Kidney glomerular epithelial cell (primary cell): ENCODE measurements at places on chromosomes 11 and 22.

- no peak for DNase-seq
Measured at GRCh38 chr22:49877642-49878041, 24.0 kb downstream of the ZBED4 start.

DNA sequence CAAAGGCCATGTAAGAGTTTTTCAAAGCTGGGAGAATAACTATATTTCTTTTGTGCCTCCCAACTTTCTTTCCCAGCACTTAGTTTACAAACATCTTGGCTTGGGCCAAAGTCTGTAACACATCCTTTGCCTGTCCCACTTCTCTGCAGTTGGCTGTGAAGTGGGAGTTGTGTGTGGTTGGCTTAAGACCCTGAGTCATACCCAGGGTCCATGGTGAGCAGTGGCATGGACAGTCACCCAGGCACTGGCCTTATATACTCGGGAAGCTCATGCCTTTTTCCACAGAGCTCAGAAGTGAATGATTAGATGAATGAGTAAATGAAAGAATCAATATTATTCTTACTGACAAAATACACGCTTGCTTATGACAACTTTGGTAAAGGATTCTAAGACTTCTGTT is 231.4 kb downstream of the BLID start:
- no peak for DNase-seq

- DNase-seq = no peak
Measured at GRCh38 chr22:46770726-46771125, 8.3 kb downstream of the TBC1D22A start.

DNA sequence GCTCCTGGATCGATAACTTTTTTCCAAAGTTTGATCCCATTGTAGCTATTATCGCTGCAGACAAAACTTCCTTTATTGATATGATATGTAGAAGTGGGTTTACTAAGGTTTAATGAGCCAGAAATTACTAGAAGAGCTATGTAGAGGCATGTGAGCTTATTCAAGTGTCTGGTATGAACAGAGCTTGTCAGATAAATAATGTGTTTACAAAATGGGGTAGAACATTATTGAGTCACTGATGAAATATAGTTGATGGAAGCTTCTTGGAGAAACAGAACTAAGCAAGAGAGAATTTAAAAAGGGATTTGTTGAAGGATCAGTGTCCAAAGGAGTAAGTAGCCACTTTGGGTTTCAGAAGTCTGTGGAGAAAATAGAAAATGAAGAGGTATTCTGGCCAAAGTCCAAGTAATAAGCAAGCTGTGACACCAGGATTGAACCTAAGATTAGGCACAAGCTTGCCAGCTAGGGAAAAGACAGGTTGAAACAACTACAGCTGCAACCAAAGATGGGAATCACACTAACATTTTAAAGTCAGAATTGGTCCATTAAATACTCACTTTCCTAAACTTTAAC is 104.3 kb downstream of the MAML2 start:
- DNase-seq = no peak

GRCh38 chr22:38452373-38453065 is 2.5 kb downstream of the KCNJ4 start:
- no peak for DNase-seq

DNA sequence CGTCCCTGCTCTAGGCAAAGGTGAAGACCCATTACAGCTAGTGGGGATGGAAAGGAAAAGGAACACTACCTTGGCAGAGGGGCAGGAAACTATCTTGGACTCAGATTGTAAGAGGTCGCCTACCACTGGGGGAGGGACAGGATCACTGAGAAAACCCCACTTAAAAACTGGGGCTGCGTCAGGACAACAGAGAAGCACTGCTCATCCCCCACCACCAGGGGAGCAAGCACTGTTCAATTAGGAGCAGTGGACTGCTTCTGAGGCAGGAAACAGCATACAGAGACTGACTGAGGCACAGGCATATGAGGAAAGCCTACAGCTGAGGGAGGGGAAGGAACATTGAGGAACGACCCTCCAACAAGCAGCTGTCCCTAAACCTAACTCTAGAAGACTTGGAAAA is 20.8 kb upstream of the DLAT start:
- DNase-seq = no peak

GRCh38 chr11:75333807-75334140 is 17.7 kb downstream of the ARRB1 start:
- DNase-seq = no peak

- DNase-seq = peak; percentile 67
Measured at GRCh38 chr22:43230971-43231723, 44.2 kb upstream of the TTLL12 start.

GRCh38 chr22:45918459-45919370 is 58.2 kb downstream of the WNT7B start:
- peak; percentile 85 for DNase-seq

DNA sequence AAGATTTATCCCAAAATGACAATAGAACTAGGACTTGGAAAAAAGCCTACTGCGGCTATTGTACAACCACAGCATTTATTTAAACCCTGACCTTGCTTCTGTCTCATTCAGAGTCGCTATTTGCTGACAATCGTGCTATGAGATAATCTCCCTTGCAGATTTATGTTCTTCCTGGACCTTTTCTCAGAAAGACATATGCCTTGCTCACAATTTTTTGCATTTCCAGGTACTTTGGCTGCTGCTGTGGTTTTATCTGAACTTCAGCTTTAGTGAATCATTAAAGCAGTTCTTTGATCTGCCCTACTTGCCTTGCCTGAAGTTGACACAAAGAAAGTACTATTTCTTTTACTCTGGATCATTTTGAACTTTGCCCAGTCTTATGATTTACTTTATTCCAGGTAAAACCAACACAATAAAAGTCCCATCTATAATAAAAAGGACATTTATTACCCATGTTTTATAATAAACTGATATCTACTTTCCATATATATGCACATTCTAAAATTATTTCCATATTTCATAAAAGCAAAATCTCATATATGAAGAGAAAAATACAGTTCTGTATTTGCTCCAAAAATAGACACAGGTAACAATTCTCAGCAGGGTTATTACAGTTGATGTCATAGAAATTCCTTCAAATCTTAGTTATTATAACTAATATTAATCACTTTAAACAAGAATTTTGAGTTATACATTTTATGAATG is 63.4 kb upstream of the CARD18 start:
- DNase-seq = peak; percentile 46

DNA sequence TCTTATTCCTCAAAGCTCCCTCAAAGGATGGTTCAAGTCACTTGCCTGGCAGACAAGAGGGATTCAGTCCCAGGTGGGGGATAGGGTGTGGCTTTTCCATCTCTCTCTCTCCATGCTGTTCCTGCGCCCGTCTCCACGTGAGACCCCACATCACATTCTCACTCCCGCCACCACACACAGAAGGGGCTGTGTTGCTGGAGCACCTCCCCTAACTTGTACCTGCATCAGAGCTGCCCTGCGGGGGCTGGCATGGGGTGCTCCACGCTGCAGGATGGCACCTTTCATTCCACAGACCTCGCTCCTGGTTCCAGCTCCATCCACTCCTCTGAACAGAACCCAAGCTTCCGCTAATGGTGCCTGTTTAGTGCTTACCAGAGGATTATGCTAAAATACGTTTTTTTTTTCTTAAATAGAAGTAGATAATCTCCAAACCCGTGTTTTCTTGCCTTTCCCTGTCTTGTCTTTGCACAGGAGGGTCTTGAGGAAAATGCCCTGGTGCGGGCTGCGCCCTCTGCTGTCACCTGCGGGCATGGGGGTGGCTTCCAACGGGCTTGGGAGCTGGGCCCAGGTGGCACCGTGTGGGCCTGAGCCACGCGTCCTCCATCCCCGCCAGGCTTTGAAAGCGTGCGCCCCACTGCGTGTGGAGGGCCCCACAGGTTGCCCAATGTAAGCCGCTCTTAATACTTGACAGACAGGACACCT is 985.6 kb downstream of the BRD1 start:
- no peak for DNase-seq

- no peak for DNase-seq
Measured at GRCh38 chr11:59380263-59381059, 21.8 kb downstream of the OR5AN1 start.

DNA sequence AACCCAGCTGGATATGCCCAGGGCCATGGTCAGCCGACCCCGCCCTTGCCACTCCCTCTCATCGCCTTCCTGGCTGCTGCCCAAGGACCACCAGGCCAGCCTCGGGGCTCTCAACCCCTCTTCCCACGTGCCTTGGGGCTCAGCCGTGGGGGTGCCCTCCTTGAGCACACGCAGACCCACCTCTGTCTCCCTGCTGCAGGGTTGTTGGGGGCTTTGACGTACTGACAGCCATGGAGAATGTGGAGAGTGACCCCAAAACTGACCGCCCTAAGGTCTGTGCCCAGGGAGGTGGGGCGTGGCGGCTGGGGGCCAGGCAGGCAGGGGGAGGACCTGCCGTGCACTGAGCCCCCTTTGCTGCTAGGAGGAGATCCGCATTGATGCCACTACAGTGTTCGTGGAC is 28.6 kb downstream of the PPIL2 start:
- no peak for DNase-seq

DNA sequence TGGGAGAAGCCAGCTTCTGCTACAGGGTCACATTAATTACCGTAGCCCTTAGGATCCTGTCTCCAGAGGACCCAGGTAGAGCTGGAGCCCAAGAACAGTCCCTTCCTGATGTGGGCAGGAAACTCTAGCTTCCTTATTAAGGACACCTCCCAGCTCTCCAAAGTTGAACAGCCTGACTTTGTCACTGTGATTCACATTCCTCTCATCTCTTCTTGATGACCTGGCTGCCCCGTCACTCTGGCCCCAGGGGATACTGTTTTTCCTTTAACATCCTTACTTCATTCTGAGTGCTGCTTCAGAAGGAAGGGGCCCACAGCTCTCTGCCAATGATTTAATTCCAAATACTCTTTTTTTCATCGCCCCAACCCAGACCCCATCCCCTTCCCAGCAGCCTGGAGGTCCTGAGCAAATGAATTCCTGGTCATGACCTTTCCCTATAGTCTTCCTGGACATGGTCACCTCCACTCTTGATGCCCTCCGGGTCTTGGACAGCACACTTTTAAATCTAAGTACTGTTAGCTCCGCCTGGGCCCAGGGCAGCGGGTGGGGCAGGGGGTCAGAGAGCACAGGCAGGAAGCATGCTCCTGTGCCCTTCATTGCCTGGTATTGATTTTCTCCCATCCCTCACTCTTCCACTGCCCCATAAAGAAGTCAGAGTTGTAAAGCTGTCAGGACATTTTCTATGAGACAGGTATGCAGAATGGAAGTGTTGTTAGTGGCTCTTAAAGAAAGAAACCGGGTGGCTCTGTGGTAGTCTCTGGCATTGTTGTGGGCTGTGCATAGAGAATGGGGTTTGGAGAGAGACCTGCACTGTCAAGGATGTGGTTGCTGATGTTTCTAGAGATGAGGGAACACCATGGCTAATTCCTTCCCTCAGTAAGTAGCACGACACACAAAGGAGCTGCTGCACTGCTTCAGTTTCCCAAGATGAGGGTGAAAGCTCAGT is 22.3 kb upstream of the SPON1 start:
- DNase-seq = no peak

DNA sequence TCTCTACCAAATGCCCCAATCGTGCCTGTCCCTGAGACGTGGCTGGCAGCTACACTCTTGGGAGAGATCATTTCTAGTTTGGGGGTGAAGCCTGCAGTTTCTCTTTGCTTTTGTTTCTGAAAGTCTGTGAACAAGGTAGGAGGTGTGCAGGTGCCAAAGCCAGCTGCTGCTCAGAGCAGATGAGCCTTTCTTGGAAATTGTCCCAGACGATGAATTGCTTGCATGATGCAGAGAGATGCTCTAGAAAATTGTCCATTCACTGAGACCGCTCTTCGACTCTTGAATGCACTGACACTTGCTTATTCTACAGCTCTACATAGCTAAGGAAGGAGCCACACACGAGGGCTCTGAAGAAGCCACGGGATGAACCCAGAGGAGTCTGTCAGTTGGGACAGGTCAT is 225.6 kb upstream of the E2F8 start:
- DNase-seq = no peak

- no peak for DNase-seq
Measured at GRCh38 chr11:65560555-65561418, 2.6 kb upstream of the LTBP3 start.

- no peak for DNase-seq
Measured at GRCh38 chr11:84887055-84887629, 740.0 kb downstream of the DLG2 start.

- peak; percentile 12 for DNase-seq
Measured at GRCh38 chr11:122808478-122808869, 29.8 kb upstream of the CRTAM start.

- no peak for DNase-seq
Measured at GRCh38 chr11:72234920-72235319, 9.1 kb downstream of the PHOX2A start.

- no peak for DNase-seq
Measured at GRCh38 chr11:8640267-8640906, 42.1 kb downstream of the TRIM66 start.

DNA sequence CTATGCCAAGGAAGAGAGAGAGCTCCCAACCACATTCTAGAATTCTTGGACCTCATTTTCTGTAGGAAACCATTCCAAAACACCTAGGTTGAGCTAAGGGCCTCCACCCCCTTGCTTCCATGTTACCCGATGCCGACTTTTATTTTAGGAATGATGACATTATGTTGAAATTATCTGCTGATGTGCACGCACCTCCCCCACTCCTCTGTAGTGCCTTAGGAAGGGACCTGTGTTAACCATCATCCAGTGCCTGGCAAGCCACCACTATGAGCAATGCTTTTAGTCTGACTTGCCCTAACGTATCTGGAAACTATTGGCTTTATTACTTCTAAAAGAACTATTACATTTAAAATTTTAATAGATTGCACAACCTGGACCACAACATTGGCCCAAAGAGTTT is 42.1 kb downstream of the NCAPD3 start:
- no peak for DNase-seq

GRCh38 chr11:47860536-47860935 is 12.4 kb upstream of the NUP160 start:
- no peak for DNase-seq

GRCh38 chr11:64519541-64519940 is 71.5 kb upstream of the SLC22A12 start:
- DNase-seq = no peak

- no peak for DNase-seq
Measured at GRCh38 chr11:115051938-115052590, 373.7 kb downstream of the NXPE2 start.

DNA sequence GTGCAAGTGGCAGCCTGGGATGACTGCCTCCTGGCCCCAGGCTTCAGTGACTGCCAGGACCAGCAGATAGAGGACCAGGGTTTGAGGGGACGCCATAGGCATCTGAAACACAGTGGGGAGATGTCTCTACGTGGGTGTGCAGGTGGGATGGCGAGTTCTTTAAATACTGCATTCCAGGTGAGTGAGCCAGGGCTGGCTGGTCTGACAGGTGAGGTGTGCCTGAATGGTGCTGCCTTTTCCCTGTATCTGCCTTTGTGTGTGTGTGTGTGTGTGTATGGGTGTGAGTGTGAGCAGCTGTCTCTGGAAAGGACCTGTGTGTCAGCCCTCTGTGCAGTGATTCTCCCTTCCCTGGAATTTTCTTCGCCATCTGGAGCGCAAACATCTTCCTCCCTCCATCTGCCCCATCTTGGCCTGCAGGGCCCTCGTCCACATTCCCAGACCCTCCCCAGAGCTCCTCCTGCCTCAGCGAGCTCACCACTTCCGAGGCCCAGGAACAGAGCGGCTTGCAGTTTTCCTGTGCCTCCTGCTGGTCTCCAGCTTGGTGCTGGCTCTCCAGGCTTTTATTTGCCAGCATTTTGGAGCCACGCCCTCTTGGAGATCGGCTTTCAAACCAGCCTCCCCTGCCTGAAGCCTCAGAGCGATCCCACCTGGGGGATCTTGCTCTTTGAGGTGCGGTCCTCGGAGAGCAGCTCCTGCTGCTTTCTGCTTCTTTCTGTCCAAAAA is at the start of gene GPHA2:
TSS of gene GPHA2 (minus strand) at position 535 of the 723 bp plus-strand sequence. CDS start at position 102, 433 bp downstream.
- DNase-seq = no peak

GRCh38 chr11:16394947-16395346 is 38.6 kb upstream of the SOX6 start:
- DNase-seq = no peak

- no peak for DNase-seq
Measured at GRCh38 chr11:68358416-68358815, 46.0 kb downstream of the LRP5 start.
